HS-5 (cell line): ENCODE measurements at places on chromosomes 3 and 15.

GRCh38 chr3:160869825-160870224, 113.8 kb downstream of the PPM1L start:
- no peak for DNase-seq

- no peak for DNase-seq
Measured at GRCh38 chr3:33750211-33750548, 32.1 kb upstream of the CLASP2 start.

DNA sequence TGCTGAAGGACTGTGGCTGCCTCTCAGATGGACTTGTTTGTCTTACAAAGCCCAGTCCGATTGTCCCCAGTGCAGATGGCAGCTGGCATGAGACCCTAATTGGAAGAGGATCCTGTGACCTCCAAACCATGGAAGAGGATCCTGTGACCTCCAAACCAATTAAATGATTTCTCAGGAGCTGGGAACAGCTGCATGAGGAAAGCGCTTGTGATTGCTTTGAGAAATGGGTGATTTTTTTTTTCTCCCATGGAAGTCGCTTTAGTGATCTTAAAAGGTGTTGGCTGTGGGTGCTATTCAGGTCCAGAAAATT, 68.4 kb upstream of the LARS2 start:
- DNase-seq, result no peak

DNA sequence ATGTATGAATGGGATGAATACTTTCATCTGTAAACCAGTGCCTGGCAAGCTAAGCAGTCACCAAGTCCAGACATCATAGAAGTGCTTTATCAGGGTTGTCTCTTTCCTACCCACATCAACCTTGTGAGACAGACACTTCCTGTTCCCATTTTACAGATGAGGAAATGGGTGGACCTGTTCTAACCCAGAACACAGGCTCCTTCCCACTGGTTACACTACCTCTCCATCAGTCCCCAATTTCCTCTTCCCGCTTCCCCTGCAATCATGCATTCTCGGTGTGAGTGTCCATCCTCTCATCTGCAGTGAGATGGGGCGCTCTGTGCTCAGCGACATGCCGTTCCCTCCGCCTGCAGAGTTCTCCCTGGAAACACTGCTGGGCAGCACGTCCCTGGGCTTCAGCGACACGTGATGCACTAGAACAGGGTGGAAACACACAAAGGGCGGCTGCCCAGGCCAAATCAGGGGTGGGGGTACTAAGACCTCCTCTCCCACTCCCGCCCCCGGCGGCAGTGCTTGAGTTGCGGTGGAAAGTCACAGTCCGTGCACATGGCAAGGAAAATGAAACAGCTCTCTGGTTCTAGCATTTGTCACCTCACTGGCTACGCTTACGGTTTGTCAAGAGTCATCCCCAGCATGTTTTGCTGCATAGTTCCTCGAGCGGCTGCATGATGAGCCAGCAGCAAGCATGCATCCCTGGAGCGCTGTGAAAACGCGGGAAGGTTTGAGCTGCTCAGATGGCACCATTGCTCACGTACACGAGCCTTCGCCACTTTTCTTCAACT, 201.1 kb downstream of the ADAMTS17 start:
- DNase-seq, result no peak

DNA sequence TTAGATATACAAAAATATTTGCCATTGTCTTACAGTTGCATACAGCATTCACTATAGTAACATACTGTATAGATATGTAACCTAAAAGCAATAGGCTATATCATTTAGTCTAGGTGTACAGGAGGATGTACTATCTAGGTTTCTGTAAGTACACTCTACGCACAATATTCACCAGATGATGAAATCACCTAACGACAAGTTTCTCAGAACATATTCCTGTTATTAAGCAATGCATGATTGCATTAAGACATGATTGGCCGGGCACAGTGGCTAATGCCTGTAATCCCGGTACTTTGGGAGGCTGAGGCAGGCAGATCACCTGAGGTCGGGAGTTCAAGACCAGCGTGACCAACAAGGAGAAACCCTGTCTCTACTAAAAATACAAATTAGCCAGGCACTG, 14.5 kb upstream of the PRKCI start:
- no peak for DNase-seq

- DNase-seq, result no peak
Measured at GRCh38 chr15:43214169-43214568, 6.6 kb downstream of the EPB42 start.

DNA sequence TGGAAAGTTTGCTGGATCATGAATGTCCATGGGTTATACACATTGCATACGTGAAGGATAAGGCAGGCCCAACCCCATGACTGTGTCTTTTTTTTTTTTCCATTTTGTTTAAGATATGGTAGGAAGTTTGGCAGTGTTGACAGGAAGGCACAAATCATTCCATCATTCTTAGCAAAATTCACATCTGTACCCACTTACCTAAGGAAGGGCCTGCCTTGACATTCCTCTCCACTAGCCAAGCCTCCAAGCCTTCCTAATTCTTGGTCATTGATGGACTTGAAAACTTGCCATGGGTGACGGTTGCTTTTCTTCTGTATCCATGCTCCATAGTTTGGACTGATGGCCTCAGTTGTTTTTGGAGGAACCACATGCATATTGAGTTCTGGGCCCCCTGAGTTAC, 54.4 kb downstream of the ARNT2 start:
- DNase-seq, result no peak

GRCh38 chr3:172330413-172330812, 117.8 kb downstream of the GHSR start:
- no peak for DNase-seq

GRCh38 chr3:188711881-188712247, 459.9 kb upstream of the TPRG1 start:
- DNase-seq, result no peak

- no peak for DNase-seq
Measured at GRCh38 chr15:60757831-60758570, 279.1 kb upstream of the ICE2 start.

- DNase-seq, result no peak
Measured at GRCh38 chr15:51818150-51818549, 11.3 kb upstream of the TMOD3 start.

DNA sequence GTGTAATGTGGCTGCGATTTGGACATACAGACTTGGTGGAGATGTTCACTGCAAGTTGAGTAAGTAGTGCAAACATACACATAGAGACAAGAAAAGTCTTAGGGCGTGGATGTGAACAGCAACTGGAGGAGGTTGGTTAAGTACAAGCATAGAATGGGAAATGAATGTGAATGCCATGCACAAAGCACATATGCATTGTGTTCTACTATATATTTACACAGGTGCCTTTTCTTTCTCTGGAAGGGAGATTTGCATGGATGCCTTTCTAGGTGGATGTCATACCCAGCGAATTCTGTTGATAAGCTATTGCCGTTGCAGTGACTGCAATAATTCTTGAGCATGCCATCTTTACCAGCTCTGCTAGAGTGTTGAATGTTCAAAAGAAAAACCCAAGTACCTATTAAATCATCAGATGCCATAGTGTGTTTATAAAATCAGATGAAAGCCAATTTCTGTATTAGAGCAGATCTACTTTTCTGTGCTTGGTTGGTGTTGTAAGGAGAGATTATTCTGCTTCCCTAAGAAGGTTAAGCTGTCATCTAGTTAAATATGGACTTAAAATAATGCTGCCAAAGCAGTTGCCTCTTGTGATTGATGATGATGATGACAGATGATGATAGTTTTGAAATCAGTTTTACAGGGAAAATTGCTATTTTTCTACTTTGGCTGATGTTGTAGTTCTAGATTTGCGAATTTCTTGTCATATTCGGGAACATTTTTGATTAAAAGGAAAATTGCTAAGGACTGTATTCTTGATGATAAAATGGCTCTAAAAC, 148.4 kb downstream of the CNTN4 start:
- no peak for DNase-seq

- DNase-seq, result no peak
Measured at GRCh38 chr3:184616436-184616835, 54.9 kb downstream of the EPHB3 start.

DNA sequence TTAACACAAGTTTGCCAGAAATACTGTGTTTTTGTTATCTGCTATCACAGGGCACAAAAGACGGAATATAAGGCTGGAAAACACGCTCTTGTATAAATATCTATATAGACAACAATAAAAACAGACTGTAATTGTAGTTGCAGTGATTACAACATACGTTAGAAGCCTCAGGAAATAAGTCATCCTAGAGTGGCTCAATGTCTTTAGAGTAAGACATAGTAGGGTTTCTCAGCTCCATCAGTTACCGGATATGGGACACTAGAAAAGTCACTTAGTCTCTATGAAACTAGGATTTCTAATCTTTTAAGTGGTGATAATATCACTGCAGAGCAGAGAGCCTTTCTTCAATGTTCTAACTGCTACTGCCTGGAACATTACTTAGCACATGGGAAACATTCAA, 208.8 kb downstream of the STAG1 start:
- DNase-seq, result peak; percentile 19

DNA sequence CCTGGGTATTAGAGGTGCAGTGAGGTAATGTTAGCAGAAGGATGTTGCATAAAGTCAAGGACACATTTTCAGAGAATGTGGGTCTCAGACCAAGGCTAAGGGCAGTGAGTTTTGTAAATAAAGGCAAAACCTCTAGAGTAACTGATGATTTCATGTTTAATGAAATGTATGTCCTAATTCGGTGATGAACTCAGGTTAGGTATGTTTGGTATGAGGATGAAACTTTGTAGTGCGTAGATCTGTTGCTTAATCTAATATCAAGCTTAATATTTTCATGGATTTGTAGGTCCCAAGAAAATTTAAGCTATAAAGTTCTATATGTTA, 3.6 kb downstream of the USP50 start:
- DNase-seq, result peak; percentile 29

- no peak for DNase-seq
Measured at GRCh38 chr15:56613811-56614210, 119.5 kb downstream of the ZNF280D start.

DNA sequence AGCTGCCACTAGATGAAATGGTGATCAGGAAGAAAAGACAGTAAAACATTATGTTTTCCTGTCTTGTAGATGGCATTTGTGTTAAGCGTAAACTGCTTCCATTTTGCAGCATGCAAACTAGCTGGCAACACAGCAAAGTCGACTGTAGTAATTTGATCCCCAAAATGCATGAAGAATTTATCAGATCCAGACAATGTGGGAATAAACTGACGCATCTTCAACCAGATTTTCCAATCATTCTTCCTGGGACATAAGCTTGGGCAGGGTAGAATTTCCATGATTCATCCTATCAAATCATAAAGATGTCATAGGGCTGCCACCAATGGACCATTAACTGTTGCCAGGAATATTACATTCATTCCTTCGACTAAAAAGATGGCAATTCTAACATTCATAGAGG, 260.3 kb downstream of the ERC2 start:
- no peak for DNase-seq

- DNase-seq, result no peak
Measured at GRCh38 chr3:41029356-41029755, 169.9 kb upstream of the CTNNB1 start.

DNA sequence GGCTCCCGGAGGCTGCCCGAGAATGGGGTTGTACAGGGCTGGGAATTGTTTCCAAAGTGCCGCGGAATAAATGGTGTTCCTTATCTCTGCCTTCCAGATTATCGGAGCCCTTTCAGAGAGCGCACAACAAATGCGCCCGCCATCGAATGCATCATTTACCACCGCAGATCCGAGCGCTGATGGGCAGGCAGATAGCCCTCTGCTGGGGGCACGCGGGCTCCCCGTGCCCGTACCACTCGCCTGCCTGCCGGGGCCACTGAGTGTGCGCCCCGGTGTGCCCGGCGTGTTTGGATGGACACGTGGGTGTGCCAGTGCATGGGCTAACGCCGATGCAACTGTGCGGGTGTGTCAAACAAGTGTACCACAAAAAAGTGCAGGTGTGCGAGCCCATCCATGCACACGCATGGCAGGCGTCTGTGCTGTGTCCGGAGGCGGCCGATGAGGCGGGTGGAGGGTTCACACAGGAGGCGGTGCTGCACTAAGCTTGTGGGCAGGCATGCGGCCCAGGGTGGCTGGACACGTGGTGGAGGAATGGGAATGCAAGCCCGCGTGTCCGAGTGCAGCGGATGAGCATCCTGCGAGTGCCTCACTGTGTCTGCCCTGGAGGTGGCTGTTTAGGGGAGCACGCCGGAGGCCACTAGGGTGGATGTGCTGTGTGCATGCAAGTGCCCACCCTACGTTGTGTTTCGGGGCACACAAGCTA, 3.8 kb upstream of the GATA2 start:
- DNase-seq, result no peak

- DNase-seq, result no peak
Measured at GRCh38 chr3:121976727-121977126, 45.3 kb downstream of the ILDR1 start.

DNA sequence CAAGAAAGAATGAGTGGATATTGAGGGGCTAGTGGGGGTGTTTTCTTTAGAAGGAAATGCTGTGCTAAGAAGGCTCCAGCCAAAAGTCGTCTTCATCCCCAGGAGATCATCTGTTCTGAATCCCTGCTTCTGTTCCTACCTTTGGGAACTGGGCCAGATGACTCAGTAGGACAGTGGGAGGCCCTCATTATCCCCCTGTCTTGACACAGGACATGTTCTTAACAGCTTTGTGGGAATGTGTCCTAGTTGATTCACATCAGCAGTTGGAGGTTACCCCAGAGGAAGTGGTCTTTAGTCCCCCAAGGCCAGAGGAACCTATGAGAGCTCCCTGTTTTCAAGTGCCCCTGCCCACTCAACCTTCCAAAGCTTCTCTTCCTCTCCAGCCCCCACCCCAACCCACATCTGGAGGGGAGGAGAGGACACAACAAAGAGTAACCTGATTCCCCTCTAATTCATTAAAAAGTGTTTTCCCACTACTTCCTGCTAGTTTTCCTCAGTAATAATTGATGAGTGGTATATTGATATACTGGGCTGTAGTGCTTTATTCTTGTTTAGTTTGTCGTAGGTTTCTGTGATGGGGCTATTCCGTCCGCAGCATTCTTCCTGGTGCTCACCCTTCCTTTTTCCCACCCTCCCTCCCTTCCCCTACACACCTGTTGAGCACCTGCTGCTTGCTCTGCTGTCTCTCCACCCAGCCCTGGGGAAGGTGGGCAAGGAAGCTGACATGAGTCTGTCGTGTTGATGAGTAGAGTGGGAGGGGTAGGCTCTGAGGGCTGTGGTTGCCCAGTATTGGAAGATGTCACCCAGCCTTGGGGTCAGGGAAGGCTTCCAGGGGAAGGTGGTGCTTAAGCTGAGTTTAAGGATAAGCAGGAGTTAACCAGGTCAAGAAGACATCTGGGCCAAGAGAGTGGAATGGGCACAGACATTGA, 9.3 kb downstream of the PXYLP1 start:
- no peak for DNase-seq

GRCh38 chr15:70627734-70628548, 135.4 kb downstream of the UACA start:
- no peak for DNase-seq

GRCh38 chr3:75272691-75273090, 391.4 kb upstream of the FRG2C start:
- DNase-seq, result no peak

DNA sequence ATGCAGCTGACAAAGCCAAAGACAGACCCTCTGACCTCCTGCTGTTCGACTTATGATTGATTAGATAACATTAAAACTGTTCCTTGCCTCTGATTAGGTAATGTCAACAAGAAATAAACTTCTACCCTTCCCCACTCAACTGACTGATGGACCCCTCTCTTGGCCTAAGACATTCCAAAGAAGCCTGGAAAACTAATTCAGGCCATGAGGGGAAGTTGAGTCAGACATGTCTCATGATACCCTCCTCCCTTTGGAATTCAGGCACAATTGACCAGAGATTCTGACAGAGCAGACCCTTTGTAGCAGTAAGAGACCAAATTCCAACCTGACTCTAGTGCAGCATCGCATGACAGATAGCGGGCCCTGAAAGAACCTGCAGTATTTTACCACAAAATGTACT, 354.5 kb downstream of the OCA2 start:
- no peak for DNase-seq
